ENCODE measurements at places on chromosomes 3 and 15.

DNA sequence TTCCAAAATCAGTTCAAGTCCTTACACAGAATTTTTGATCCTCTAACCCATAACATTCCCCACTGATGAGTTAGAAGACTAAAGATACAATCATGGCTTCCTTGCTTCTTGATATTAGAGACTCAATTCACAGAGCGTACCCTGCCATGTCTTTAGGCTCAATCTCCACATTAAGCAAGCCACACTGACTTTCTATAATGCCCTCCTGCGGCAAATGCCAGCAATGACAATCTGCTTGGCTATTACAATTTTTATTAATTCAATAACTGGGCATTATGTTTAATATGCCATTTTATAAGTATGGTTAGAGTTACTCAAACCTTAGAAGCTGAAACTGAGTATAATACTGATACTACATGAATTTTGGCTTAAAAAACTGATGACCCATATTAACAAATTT is 479.7 kb upstream of the NR2F2 start:
- DNase-seq: no peak

DNA sequence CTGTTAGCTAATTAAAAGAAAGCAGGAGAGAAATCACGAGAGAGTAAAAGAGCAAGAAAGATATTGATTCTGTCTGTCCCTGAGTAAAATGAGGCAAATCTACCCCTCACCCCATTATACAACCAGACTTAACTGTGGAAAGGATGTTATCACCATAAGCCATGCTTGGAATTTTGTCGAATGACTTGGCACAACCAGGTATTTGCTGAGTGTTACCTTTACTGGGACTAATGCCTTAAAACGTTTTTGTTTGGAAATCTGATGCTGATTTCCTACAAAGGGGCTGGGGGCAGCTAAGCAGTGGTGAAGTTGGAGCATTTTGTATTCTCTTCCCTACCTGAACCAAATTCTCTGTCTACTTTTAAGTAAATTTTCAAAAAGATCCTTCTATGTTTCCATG is 211.1 kb downstream of the GREM1 start:
- peak; percentile 56 for DNase-seq

GRCh38 chr3:154967090-154967489 is 113.0 kb upstream of the MME start:
- DNase-seq: no peak

DNA sequence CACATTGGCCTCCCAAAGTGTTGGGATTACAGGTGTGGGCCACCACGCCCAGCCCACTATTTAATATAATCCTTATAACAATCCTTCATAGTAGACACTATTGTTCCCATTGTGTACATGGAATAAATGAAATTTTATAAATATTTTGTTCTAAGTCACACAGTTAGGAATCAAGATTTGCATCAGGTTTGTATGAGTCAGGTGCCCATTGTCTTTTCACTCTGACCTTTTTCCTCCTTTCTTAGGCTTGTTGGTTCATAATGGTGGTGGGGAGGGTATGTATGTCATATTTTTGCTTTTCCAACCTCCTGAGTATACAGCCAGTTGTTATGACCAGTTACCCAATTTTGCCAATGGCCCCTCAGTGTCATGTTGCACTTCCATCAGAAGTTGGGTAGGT is 18.0 kb upstream of the SLC30A4 start:
- peak; percentile 56 for DNase-seq

DNA sequence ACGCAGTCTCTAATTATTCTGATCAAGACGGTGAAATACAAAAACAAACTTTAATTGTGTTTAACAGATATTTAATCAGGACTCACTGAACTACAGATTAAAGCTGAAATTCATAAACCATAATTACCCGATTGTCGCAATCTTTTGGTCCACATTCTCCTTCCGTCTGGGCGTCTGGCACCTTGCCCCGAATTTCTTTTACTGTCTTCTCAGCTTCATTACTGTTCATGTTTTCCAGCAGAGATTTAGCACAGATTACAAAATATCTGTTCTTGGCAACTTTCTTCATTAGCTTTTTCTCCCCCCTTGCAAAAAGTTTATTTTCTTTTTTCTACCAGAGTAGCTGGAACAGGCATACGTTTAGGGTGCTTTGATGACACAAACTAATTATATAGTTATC is 271.4 kb downstream of the TIGIT start:
- DNase-seq: no peak

GRCh38 chr3:48119505-48120193 is 68.6 kb downstream of the CDC25A start:
- no peak for DNase-seq

GRCh38 chr3:58899953-58900298 is 149.9 kb downstream of the CFAP20DC start:
- DNase-seq: no peak

- DNase-seq: no peak
Observed at GRCh38 chr3:52041118-52041731, 15.1 kb downstream of the DUSP7 start.

DNA sequence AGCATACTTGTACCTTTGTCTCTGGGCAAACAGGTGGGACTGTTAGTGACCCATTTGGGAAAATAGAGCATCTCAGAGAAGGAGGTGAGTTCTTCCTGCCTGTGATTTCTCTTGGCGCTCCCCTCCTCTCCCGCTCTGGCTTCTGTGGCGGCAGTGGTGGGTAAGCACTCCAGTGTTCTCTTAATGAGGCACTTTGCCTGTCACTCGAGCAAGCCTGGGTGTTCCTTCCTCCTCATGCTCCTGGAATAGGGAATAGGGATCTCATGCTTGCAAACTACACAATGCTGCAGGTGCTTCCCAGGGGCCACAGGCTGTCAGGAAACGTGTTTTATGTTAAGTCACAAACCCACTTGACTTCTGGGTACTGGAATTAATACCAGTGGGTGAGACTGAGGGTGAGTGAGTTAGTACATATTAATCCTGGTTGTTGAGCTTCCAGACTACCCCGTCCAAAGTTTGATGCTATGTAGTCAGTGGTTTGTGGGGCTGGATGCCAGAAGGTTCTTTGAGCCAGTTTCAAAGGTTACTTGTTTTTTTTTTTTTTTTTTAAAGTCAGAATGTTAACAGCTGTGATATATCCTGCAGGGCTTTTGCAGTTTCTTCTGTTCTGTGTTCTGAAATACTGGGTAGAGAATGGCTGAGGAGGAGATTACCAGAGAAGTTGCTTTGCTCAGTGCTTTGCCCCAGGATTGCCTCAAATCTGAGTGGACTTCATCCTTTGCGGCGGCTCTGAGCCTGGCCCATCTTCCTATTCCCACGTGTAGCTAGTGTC is 30.5 kb downstream of the EDEM1 start:
- DNase-seq: no peak

- no peak for DNase-seq
Observed at GRCh38 chr3:195087328-195087727, 183.6 kb downstream of the XXYLT1 start.

Measured in trophoblast cell (in vitro differentiated cells and primary cell).